ENCODE measurements at places on chromosomes 2 and 18.

- no peak for DNase-seq
These were observed 3.6 kb downstream of the IGFBP2 start for GRCh38 chr2:216636551-216637450.

DNA sequence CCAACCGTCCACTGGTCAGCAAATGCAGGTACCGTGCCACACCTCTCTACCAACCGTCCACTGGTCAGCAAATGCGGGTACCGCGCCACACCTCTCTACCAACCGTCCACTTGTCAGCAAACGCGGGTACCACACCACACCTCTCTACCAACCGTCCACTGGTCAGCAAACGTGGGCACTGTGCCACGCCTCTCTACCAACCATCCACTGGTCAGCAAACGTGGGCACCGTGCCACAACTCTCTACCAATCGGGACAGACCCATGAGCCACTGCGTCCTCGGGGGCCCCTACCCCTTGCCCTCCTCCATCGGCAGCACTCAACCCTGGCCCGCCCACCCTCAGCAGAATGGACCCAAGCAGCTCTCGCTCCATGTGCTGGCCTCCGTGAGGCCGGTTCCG lies 226.4 kb upstream of the SALL3 start:
- DNase-seq, result no peak

GRCh38 chr2:128290356-128290755 lies 28.3 kb downstream of the HS6ST1 start:
- DNase-seq, result no peak

DNA sequence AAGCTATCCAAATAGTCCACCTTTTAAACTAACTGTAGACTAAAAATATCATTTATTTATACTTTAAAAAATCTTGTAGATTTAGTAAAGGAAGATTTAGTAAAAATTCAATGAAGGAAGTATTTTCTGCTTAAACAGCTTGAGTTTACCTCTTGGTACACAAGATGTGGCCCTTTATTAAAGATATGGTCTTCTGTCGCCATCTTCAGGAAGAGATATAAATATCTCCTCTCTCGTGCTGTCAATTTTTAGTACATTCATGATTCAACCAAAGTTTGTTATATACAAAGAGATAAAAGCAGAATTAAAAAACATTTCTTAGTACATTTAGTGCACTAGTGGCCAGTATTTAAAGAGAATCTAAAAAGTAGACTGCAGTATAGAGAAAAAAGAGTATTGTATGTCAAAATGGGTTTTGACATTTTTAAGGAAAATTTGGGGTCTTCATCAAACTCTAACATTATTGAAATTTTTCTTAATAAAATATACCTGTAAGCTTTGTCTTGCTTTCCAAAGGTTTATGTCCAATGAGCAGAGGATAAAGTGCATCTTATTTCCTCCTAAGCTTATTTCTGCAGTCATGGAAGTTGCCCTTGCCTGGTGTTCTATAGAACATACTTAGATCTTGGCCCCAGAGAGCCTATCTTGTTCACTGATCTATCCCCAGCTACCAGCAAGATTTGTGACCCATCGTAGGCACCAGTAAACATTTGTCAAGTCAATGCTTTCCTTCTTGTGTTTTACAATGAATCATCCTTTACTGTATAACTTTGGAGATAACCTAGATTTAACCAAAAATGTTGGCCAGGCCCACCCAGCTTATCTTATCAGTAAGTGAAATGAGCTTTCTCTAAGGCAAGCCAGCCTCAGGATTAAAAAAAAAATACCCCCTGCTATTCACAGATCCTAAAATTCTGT lies 18.5 kb upstream of the EML6 start:
- DNase-seq, result no peak

- DNase-seq, result no peak
These were observed 458.8 kb upstream of the NRXN1 start for GRCh38 chr2:51490576-51491234.

DNA sequence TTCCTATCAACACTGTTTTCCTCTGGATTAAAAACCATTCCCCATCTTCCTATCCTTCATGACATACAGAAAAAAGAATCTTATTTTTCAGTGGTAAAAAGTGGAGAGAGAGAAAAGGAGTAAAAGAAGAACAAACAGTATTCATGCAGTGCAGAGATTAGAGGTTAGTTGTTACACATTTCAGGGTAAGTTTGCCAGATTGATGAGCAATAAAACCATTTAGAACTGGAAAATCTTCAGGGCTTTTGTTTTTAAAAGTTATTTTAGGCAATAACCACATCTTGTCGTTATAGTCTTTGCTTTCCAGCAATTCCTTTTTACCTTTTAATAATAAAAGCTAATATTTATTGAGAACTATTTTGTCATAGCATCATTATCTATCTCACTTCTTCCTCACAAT lies 104.5 kb downstream of the GPD2 start:
- DNase-seq, result no peak

DNA sequence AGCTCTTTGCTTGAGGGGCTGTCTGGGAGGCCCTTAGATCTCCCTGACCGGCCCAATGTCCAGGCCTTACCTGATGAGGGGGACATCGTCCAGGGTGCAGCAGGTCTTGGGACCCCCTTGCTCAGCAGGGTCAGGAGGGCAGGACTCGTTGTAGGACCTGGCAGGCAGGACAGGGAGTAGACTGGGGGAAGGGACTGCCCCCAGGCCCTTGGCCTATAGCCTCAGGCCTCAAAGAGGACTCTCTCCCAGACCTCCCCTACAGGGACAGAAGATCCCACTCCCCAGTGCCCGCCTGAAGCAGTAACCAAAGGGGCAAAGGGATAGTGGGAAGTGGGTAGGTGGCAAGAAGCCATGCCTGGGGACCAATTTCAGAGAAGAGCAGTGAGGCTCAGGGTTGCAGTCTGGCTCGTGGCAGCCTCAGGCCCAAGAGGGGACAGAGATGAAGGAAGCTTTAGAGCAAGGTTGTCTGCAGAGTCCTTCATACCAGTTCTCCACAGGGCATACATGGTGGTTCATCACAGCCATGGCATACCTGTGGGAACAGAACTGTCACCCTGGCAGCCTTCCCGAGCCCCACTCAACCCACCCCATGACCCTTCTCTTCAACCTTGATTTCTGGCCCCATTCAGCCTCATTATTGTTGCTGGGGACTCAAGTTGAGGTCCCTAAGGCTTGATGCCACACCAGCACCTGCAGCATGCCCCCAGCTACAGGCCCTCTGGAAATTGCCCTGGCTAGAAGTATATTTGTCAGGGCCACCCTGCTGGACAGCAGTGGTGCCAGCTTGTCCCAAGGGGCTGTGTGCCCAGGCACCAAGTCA lies 1.3 kb downstream of the TMEM150A start:
- no peak for DNase-seq

- DNase-seq, result no peak
These were observed 195.9 kb upstream of the HS6ST1 start for GRCh38 chr2:128514555-128514955.

- no peak for DNase-seq
These were observed 160.7 kb upstream of the NT5C1B start for GRCh38 chr2:18749912-18750526.

DNA sequence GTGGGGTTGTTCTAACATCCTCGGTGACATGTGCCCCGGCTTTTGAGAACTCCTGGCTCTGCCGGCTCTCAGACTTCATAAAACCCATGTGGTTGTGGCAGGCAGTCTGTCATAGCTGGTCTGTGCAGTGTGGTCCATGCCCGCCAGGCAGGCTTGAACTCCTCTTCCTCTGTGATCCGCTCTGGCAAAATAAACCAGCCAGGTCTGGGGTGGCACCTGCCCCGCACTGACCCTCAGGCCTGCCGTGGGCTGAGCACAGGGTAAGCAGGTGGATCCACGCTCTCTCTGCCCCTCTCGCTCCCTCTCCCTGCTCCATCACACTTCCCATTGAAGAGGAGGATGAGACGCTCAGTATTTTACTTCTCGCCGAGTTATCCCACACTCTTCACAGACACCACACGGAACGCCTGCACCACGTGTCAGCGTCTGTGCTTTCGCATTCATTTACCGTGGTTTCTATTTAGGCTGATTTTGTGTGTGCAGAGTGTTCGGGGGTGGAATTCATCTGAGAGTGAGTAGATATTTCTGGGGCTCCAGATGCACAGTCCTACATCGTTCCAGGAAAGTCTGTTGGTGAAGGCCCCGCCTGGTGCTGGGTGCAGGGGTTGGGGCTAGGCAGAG lies 56.4 kb downstream of the RTP5 start:
- no peak for DNase-seq

GRCh38 chr2:61557381-61557780 lies 19.2 kb upstream of the XPO1 start:
- no peak for DNase-seq

- DNase-seq, result no peak
These were observed 85.5 kb upstream of the ITPRID2 start for GRCh38 chr2:181806039-181806392.

- no peak for DNase-seq
These were observed 52.5 kb downstream of the SATB2 start for GRCh38 chr2:199405241-199405640.

GRCh38 chr2:84788498-84788897 lies 92.4 kb downstream of the TRABD2A start:
- DNase-seq, result no peak

DNA sequence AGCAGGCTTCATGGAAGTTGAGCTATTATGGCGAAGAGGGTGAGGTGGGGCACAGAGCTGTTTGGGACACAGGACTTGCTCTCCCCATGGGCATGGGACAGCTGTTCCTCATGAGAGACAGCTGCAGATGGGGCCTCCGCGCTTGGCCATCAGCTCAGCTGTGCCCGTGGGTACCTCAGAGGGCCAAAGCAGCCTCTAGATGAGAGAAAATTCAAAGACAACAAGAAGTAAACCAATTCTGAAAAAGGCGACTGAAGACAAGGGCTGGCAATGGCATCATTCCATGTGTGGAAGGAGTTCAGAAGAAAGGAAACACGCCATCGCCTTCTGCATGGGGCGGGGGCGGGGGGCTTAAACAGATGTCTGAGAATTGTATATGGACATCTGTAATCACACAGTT lies 136.2 kb downstream of the BCL2 start:
- DNase-seq, result no peak

DNA sequence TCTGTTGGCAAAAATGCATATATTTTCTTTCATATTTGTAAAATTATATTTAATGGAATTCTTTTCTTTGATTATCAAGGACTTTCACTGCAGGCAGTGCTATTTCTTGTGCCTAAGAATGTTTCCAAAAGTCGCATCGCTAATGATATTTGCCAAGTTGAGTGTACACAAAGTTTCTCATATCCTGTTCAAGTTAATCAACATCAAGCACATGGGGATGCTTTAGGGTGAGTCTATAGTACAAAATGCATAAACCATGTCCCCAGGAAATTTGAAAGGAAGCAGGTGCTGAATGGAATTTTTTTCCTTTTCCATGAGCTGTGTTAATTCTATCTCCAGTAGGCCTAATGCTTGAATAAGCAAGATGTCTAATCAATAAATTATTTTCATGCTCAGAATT lies 129.7 kb downstream of the GALNT1 start:
- DNase-seq, result no peak

DNA sequence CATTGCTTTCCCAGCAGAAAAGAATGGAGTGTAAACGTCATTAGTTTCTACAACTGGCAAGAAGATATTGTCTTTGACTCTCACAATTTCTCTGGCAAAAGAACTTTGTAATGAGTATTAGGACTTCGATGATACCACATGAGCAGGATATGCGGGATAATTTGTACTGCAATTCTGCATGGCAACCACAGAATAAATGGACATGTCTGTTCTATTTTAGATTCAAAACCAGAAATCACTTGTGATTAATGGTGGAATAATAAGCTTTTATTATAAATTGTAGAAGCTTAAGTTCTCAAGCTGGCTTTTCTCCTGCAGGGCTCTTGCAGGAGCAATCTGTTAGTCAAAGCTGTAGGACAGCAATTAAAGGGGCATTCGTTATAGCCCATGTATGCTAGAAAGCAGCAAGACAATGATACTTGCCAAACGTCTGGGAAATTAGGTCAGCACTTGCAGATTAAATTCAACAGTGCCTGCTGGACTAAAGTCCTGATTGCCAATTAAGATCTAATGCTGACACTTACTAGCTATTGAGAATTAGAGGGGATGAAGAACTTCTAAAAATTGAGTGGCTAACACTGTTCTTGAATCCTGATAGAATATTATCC lies 177.9 kb downstream of the PTH2R start:
- no peak for DNase-seq

DNA sequence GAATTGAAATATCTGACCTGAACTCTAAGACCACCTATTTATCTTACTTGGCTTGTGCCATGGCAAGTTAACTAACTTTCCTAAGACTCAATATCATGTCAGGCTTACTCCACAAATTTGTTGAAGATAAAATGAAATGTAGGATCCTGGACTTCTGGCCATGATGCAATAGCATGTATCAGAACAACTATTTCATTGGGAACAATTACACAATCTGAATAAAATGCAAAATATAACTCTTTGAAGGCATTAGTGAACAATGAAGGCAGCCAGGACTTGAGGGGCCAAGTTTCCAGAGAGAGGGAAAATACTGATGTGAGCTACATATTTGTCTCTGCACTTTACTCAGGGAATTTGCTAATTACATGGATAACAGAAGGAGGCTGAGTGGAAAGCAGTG lies 476.5 kb upstream of the ACVR2A start:
- DNase-seq, result no peak

- no peak for DNase-seq
These were observed 35.4 kb downstream of the SLC8A1 start for GRCh38 chr2:40416486-40416885.

- DNase-seq, result no peak
These were observed 162.5 kb upstream of the EPAS1 start for GRCh38 chr2:46134531-46135227.

GRCh38 chr2:179645047-179645446 lies 216.4 kb downstream of the ZNF385B start:
- no peak for DNase-seq

All from activated CD8-positive, alpha-beta memory T cell treated with anti-CD3 and anti-CD28 coated beads for 1 hour (primary cell).